ENCODE measurements at places on chromosomes 1 and 21.

GRCh38 chr1:202987922-202988583 is 19.1 kb upstream of the TMEM183A start:
- no peak for DNase-seq

DNA sequence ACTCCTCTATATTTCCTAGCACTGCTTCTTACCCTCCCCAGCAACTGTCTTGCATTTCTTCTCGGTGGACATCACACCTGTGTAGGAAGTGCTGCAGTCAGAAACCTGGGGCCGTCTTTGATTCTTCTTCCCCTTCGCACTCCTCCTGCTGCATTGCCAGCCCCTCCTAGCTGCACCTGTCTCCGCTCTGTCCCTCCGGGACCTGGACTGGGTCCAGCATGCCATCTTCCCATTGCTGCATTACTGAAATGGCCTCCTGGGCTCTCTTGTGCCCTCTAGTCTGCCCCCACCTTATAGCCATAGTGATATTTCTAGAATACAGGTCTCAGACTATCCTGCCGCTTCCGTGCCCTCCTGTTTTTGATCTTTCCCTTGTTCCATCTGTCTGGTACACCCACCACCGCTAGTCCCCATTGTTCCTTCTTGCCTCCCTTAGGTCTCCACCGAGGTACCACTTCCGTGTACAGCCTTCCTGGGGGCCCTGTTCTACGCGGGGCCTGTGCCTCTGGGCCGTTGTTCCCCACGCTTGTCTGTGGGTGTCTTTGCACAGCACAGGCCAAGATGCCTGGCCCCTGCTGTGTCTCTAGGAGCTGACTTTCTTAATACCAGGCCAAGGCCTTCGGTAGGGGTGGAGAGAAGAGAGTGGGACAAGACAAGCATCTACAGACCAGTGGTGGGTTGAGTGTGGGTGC is 107.6 kb downstream of the GALNT2 start:
- DNase-seq = no peak

GRCh38 chr21:44920694-44921604 is at the start of gene ITGB2:
Gene ITGB2 (minus strand): TSS chr21:44920899. CDS start chr21:44910782, 10,117 bp downstream.
- DNase-seq = no peak

GRCh38 chr1:221887415-221887746 is 145.5 kb upstream of the DUSP10 start:
- no peak for DNase-seq

GRCh38 chr1:117656202-117656641 is 50.4 kb downstream of the TENT5C start:
- DNase-seq = no peak

DNA sequence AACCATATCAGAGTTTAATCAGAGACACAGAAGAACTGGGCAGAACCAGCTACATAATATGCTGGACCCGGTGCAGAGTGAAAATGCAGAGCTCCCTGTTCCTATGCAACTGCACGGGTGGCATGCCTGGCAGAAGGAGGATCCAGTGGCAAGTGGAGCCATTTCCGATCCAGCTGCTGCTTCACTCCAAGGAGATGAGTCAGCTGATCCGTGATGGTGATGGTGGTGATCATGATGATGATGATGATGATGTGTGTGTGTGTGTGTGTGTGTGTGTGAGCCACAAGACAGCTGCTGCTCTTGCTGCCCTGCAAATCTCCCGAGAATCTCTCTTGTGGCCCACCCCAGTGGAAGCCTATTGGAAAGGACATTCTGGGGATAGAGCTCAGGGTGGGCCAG is 133.0 kb downstream of the URB2 start:
- DNase-seq = no peak

DNA sequence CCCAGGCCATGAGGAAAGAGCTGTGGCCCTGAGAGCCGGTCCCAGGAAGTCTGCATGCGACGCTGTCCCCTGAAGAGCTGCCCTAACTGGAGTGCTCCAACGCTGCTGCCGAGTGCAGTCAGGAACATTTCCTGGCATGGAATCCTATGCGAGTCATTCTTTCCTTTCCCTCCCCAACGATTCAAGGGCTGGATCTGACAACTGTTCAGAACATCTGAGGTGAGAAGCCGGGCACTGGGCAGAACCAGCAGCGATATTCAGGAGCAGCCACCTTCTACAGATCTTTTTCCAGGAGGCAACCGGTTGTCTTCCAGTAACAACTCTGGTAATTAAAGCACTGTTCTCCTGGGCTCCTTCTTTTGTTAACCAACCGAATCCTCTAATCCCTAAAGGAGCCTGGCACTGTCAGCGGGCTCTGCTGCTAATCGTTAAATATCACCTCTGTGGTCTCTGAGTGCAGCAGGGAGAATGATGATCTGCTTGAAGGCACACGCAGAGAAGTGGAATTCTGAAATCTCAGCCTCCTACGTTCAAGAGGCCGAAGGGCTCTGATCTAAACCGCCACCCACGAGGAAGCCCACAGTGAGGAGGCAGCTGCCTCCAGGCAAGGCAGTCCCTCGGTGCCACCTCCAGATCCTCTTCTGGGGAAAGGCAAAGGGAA is 55.8 kb downstream of the SLC45A1 start:
- peak; percentile 75 for DNase-seq

GRCh38 chr1:162926906-162927305 is 65.9 kb upstream of the CCDC190 start:
- no peak for DNase-seq

DNA sequence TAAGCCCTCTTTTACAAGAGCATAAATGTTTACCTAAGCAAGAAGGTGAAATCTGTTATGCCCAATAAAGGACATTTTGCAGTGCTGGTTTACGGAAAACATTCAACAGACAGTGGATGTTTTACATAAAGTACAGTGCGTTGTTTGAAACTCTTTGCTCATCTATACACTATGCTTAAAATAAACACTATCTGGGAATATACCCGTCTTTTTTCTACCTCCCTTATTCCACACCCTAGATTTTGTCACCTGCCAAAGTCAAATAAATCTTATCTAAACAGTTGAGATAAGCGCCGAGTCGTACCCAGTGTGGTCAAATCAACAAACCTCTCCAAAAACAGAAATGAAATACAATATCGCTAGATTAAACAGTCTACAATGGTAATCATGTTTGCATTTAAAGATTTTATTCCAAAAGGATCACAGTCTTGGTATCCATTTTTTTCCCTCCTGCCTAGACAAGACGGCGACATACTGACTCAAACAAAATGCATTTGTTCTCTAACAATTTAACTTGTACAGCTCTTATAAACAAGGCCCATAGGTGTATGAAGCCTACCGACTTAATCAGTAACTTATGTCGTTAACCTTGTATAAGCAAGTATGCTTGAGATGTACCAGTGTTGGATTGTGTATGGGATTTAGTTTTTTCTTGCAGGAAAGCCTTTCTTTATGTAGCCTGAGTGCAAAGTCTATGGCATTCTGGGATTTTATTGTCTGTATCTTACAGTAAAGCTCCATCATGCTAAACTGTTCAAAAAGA is 189.1 kb downstream of the FMN2 start:
- DNase-seq = no peak

DNA sequence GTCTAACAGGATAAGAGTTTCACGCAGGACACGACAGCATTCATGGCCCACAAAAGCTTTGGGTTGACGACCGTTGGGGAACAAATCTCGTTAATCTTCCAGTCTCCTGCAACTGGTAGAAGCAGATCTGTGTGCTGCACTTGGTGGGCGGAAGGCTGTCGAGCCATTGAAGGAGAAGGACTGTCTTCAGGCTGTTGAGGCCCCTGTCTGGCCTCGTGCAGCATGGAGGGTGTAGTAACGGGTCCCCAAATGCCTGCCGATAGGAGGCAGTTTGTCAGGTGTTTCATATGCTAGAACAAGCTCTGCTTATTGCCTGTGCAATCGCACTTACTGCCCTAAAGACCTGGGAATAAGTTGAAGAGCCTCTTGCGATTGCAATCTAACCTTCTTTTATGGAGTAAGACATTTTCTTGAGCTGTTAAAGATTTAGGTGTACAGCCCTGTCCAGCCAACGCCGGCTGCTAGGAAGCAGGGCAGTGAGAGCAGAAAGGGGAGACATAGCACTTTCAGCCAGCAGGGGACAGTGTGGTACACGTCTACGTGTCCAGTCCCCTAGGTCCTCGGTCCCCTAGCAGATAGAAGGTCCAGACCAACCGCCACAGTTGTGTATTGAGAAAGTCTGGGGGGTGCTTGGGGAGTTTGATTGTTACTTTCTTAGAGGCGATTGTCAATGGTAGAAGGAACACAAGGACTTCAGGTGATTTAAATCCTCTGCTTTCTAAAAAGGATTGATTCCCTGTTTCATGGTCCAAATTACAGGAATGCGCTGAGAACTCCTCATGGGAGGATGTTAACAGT is 102.3 kb upstream of the TMPRSS2 start:
- peak; percentile 87 for DNase-seq

GRCh38 chr1:110291241-110292030 is 47.7 kb upstream of the RBM15 start:
- no peak for DNase-seq

GRCh38 chr1:223628233-223629125 is 37.0 kb downstream of the CAPN8 start:
- DNase-seq = peak; percentile 80

- DNase-seq = no peak
Observed at GRCh38 chr21:24634749-24635148, 972.5 kb downstream of the MRPL39 start.

GRCh38 chr1:78070210-78070609 is 24.4 kb downstream of the GIPC2 start:
- no peak for DNase-seq

GRCh38 chr1:197041486-197042353 is 25.3 kb downstream of the F13B start:
- DNase-seq = no peak

GRCh38 chr1:89633800-89634625 is 1.1 kb downstream of the LRRC8C start:
- peak; percentile 23 for DNase-seq

DNA sequence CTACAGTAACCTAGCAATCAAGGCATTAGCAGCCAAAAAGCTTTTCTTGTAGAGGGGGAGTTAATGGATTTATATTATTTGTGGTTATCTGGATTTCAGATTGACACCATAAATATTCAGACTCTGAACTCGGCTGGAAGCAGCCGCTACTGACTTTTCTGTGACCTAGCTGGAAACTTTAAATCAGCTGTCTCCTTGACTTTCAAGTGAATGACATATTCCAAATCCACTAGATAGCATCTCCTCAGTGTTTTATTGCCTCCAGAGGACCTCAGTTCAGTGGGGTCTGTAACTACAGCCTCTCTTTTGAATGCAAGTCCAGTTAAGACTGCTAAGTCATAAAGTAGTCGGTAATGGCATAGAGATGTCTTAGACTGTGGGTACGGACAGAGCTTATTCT is 448.5 kb downstream of the NUF2 start:
- DNase-seq = no peak

GRCh38 chr1:210855440-210855839 is 278.5 kb downstream of the KCNH1 start:
- no peak for DNase-seq

- DNase-seq = no peak
Observed at GRCh38 chr21:19197950-19198349, 794.4 kb upstream of the TMPRSS15 start.

DNA sequence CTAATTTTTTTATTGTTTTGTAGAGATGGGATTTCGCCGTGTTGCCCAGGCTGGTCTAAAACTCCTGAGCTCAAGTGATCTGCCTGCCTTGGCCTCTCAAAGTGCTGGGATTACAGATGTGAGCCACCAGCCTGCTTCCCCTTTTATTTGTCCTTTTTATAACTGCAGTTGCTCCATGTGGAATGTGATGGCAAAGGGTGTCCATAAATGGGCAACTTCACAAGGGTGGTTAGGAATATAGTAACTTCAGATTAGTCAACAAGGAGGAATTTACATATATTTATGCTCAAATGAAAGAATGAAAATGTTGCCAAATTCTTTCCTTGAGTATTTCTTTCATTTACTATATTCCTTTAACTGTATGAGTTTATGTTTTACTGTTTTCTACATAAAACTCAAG is 182.9 kb downstream of the BACH1 start:
- DNase-seq = no peak

DNA sequence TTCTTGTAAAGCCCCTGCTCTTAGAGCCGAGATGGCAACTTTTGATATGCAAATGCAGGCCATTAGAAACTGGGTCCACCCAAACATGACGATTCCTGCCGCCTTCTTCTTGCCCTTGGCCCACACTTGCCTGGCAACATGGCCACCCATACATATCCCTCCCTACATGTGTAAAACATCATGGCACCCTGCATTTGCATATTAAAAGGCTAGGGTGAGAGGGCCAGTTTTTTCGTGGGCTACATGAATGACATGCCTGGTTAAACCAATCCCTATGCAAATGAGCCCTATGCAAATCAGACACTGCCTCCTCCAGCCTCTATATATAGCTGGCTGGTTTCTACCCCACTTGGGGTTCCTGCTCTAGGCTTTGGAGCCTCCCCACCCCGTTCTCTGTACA is 18.8 kb downstream of the PLA2G2A start:
- peak; percentile 20 for DNase-seq

- no peak for DNase-seq
Observed at GRCh38 chr21:43950481-43950880, 61.6 kb upstream of the TRAPPC10 start.

DNA sequence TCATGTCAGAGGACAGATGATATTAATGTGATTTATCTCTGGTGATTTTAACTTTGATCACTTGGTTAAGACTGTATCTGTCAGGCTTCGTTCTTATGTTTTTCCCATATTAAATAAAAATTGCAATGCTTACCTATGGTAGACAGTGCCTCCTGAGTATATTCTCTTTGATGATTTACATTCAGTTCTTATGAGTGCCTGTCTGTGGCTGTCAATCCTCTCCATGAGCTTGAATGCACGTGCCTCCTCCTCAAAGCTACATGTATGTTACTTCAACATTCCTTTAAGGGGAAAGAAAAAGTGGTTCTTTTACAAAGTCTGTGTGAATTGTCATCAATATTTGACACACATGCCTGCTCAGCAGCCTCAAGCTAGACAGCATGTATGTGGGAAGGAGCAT is 44.2 kb upstream of the RGS2 start:
- no peak for DNase-seq

DNA sequence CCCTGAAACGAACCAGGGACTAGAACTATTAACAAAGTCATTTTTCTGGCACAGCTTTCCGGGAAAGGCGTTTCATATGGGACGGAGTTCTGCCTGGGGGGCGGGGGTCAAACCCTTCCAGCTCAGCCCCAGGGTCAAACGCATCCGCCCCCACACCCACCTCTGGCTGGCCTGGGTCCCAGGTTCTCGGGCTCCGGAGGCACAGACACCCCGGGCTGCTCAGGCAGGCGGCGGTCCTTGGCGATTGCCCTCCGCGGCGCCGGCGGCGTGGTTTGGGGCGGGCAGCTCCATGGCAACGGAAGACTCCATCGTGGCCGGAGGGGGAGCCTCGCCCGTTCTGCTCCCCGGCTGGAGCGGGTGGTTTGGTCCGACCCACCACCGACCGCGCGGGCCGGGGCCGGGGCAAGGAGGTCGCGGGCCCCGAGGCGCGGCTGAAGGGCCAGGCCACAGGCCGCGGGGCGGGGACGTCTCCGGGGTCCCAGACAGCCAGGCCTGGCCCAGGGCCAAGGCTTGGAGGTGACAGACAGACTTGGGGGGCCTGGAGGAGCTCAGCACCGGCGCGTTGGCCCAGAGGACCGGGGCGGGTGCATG is at the start of gene CFAP74:
CFAP74 (minus strand) TSS at position 246 of the 591 bp plus-strand sequence. CDS start 12,830 bp downstream, outside the sequence.
- DNase-seq = peak; percentile 88

Data from ELF-1 (cell line).